Stimulated activated CD4-positive, alpha-beta T cell treated with anti-CD3 and anti-CD28 coated beads, Interleukin-15, amount 100 ng/mL, for 1 hour (primary cell): ENCODE measurements at places on chromosomes 7 and 10.

- no peak for DNase-seq
These were observed 104.8 kb downstream of the JAZF1 start for GRCh38 chr7:28075674-28076358.

- DNase-seq: peak; percentile 53
These were observed 52.3 kb upstream of the DGKI start for GRCh38 chr7:137898839-137899721.

- no peak for DNase-seq
These were observed 39.8 kb upstream of the LANCL2 start for GRCh38 chr7:55325371-55325792.

DNA sequence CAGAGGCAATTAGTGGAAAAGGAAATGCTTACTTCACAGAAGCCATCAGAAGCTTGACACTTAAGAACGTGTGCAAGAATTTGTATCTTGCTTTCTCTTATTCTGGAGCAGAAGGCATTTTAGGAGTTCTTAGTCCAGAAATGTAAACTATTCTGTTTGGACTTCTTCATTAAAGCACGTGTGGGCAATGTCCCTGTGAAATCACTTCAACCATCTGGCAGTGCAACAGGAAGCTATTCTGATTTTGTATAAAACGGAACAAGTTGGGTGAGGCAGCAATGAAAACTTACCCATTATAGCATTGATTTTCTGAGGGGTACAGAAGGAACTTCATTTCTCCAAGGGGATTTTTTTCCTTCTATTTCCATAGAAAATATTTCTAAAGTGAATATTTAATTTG, 21.3 kb upstream of the ARHGAP21 start:
- no peak for DNase-seq

- DNase-seq: no peak
These were observed 34.3 kb downstream of the MYL10 start for GRCh38 chr7:101594790-101595189.

- no peak for DNase-seq
These were observed 297.7 kb downstream of the CCDC3 start for GRCh38 chr10:12703813-12704212.

- no peak for DNase-seq
These were observed 143.2 kb upstream of the C7orf33 start for GRCh38 chr7:148447221-148447849.

DNA sequence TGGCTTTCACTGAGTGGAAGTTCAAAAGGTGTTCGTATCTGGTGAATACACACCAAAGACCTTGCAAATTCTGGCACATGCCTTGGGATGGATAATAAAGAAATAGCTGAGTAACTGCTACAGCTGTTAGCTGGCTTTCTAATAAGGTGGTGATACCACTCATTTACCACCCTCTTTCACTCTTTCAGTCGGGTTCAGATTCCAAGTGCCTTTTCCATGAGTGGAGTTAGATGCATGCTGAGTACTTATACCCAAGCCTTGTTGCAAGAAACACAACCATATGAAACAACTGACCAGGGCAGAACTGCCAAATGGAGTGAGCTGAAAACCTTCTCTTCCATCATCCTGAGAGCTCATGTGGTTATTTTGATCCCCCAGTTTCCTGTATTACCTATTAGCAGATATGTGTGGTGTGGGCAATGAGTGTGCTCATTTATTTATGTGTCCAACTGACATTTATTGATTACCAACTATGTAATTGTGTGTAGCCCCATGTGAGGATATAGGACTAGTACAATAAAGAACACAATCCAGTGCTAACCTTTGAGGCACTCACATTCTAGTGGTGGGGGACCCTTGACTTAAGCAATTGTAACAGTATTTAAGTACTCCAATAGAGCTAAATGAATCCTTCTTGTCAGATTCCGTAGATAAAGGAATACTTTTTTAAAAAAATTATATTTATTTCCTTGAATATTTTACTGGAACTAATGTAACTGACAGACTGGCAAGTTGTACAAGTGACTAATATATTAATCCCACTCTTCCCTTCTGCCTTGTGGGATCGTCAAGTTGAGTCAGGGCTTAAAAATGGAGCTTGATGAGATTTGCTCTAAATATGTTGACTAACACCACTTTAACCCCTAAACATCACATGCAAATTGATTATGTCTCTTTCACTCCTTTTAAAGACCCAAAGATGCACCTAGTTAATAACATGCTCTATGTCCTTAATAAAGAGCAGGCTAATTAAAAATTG, 124.7 kb downstream of the ARID5B start:
- DNase-seq: no peak

- DNase-seq: no peak
These were observed 25.7 kb upstream of the GTF2IRD1 start for GRCh38 chr7:74428023-74428422.

- no peak for DNase-seq
These were observed 468.9 kb downstream of the DNAJB6 start for GRCh38 chr7:157805713-157806112.
